Activated CD8-positive, alpha-beta T cell treated with anti-CD3 and anti-CD28 coated beads, Interleukin-2, amount 10 ng/mL, durations not matched to agents 7 days and 5 days (primary cell): ENCODE measurements at places on chromosomes 2 and 18. TPM values are rescaled to one million over a fixed set of nuclear protein-coding genes. Genes with fewer than 3 reads are reported as not detected.

DNA sequence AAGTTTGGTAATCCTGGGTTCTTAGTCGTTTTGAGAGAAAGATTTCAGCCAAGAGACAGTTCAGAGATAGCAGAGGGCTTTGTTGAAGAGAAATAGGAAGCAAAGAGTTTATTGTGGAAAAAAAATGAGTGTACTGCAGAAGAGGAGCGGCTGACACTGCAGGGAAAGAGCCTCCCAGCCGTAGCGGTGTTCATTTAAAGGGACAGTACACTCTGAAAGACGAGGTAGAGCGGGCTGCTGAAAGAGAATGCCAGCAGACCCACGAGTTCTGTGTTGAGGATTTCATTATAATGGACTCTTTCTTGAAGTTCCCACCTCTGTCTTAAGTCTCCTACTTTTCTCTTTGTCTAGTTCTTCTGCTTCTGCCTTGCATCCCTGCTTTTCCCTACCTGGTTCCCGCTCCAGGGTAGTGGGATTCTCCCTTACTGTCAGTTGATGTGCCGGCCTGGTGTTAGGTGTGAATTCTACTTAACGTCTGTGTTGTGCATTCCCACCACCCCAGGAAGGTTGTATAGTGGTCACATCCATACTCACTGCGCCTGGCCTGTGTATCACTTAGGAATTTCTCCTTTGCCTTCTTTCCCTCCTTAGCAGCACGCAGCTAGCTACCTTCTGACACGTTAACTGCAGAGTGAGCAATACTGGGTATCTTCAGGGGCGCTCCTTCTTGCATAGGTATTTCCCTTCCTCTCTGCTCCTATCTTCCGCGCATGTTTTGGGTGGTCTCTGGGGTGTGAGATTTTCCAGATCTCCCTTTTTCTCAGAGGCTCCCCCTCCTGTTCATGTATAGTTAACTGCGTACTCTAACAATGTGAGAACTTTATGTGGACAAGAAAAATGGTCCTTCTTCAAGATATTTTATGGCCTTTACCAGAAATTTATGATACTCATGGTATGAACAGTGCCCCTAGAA is 164.5 kb downstream of the PTH2R start:
- no peaks in the 10 kb centered on the region for H3K27me3 ChIP-seq
- no peaks in the 10 kb centered on the region for H3K36me3 ChIP-seq
- no peak overlapping the region for H3K27ac ChIP-seq
- H3K4me3 ChIP-seq: no peak overlapping the region
- no peak for DNase-seq

GRCh38 chr18:22466608-22467395 is 49.1 kb upstream of the CTAGE1 start:
- no peak overlapping the region for H3K27ac ChIP-seq
- H3K4me3 ChIP-seq: no peak overlapping the region
- H3K36me3 ChIP-seq: no peaks in the 10 kb centered on the region
- no peaks in the 10 kb centered on the region for H3K4me1 ChIP-seq
- no peaks in the 10 kb centered on the region for H3K27me3 ChIP-seq

DNA sequence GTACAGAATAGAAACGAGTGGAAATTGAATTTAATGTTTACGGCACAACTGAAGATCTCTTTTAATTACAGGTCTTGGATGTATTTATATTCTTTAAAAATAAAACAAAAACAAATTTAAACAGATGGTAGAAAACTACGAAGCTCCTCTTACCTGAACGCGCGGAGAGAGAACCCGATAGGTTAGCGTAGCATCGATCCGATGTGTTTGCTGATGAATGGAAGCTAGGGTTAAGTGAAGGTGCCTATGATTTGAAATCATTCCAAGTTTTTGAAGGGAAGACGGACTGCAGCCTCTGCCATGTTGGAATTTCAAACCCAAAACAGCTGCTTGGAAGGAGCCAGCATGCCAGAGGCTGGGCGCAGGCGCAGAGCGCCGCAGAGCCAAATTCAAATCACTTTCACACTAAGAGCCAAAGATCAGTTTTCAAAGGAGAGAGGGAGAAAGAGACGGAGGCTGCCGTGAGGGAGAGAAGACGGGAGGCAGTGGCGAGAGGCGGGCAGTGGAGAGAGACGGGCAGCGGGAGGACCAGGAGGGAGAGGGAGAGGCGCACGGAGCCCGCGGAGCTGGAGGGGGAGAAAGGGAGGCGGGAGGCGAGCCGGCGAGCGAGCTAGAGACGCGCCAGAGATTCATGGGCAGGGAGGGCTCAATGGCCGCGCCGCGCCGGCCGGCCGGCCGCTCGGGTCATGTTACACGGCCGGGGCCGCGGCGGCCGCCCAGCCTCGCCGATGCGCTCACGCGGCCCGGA is at the start of gene FIGN:
Gene FIGN, minus strand, starts transcription at position 324 of the 748 bp plus-strand sequence. CDS start 1,081 bp downstream, outside the sequence.
- H3K27ac ChIP-seq: no peak within 1 kb of the TSS
- peaks cover 4% of the 10 kb centered on the region for H3K4me1 ChIP-seq
- no peaks in the 10 kb centered on the region for H3K36me3 ChIP-seq
- peaks cover 19% of the 10 kb centered on the region for H3K27me3 ChIP-seq
- no peak for DNase-seq

Gene HOXD3
- not detected for total RNA-seq

DNA sequence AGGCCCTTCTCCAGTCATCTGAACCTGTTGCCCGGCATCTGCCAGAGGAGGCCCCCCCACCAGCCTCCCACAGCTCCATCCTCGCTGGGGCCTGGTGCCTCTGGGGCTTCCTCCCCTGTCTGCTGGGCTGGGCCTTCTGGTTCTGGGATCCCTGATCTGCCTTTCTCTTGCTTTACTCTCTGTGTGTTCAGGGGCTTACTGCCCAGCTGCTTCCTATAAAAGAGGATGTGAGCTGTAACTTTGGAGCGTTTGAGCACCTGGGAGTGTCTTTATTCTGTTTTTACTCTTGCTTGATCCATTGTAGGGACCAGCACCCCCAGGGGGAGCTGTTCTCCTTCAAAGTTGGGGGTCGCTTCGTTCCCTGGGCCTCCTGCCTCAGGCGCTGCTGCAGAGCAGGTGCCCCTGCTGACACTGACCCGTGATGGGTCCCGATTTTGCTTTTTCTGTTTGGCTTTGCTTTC is 23.1 kb upstream of the FAHD2A start:
- no peak overlapping the region for H3K4me3 ChIP-seq
- no peak for DNase-seq
- H3K27ac ChIP-seq: no peak overlapping the region
- no peaks in the 10 kb centered on the region for H3K27me3 ChIP-seq
- no peaks in the 10 kb centered on the region for H3K36me3 ChIP-seq
